ENCODE measurements at places on chromosomes 5 and 9.

DNA sequence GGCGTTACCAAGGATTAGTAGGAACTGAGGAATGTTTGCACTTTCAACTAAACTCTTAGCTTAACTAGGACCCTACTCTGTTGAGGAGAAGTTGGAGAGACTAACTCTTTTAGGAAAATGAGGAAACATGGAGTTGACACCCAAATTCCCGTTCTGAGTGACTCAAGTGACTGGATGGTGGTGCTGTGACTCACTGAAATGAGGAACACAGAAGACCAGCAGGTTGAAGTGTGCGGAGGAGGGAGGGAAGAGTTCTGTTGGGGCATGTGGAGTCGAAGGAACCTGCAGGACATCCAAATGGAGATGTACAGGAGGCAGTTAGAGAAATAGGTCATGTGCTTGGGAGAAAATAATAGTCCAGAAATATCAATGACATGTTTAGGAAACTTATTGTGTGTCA is 8.2 kb downstream of the HEXB start:
- no peak for DNase-seq

DNA sequence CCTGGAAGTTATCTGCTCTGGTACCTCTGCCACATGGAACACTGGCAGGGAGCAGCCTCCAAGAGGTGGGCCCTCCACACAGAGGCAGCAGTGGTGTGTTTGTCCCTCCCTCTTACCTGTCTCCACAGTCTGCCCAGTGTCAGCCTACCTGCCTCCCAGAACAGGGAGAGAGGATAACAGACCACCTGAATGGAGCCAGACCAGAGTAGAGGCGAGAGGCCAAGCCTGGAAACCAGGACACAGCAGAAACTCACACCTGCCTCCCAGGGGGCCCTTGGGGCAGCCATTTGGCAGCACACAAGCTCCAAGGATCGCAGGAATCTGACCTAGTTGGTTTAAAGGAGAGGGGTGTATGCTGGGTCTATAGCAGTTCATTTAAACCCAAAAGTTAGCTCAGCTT is 100.2 kb upstream of the ZNF366 start:
- no peak for DNase-seq

DNA sequence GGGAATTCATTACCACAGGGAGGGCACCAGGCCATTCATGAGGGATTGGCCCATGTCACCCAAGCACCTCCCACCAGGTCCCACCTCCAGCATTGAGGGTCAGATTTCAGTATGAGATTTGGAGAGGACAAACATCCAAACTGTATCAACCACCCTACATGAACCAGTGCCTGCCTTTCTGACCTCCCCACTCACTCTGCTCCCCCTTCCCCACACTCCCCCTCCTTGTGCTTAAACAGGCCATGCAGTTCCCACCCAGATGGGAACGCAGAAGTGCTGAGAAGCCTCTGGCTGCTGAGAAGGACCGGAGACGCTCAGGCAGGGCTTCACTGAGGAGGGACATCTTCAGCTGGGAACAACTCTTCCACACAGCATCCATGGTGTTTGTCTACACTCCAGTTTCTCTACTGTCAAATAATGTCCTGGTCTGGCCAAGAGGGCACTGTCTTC is 30.0 kb upstream of the ADAMTS2 start:
- DNase-seq = no peak

DNA sequence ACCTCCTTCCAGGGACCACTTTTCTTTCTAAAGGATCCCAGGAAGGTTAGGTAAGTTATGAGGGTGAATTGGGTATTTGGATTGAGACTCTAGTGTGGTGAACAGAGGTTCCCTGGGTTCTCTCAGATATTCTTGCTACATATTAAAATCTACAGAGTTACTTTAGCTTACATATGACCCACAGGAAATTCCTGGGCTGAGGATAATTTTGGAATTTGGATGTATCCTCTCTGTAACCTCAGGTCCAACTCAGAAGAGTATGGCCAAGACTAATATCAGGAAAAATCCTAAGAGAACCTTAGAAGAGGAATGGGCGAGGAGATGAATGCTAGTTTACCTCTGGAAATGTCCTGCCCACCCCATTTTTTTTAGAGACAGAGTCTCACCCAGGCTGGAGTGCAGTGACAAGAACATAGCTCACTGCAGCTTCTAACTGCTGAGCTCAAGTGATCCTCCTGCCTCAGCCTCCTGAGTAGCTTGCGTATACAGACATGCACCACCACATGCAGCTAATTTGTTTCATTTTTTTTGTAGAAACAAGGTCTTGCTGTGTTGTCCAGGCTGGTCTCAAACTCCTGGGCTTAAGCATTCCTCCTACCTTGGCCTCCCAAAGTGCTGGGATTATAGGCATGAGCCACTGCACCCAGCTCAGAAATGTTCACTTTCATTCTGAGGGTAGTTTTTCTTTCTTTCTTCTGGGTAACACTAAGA is 196.4 kb downstream of the ARHGEF28 start:
- DNase-seq = no peak

- no peak for DNase-seq
These were observed 3.3 kb upstream of the MAN1B1 start for GRCh38 chr9:137083394-137084004.

- no peak for DNase-seq
These were observed 245.6 kb upstream of the RAI14 start for GRCh38 chr5:34410411-34411139.

GRCh38 chr9:37899041-37899440 is 4.9 kb downstream of the SLC25A51 start:
- DNase-seq = no peak

DNA sequence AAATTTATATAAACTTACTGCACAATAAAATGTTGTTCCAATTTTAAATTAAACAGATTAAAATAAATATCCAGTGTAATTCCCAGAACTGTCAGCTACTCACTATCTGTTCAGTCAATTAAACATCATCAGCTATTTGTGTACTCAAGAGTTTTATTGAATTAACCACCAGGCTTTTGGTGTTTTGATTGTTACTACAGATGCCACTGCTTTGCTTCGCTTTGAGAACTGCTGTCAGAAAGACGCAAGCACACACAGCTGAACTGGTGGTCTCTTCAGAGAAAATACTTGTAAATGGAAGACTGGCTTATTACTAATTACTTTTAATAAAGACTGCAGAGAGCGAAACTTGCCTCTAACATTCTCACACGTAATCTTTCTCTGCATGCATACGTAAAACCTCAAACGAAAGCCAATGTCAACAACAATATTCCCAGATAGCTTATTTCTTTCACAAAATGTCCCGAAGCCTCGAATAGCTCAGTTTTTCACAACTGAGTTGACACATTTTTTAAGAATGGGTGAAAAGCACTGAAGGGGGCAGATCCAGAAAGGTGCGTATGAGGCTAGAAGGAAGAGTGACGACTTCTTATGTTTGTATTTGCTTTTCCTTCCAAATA is 259.6 kb upstream of the RPS23 start:
- DNase-seq = no peak

GRCh38 chr5:6632324-6632887 is 438 bp downstream of the NSUN2 start:
- no peak for DNase-seq

DNA sequence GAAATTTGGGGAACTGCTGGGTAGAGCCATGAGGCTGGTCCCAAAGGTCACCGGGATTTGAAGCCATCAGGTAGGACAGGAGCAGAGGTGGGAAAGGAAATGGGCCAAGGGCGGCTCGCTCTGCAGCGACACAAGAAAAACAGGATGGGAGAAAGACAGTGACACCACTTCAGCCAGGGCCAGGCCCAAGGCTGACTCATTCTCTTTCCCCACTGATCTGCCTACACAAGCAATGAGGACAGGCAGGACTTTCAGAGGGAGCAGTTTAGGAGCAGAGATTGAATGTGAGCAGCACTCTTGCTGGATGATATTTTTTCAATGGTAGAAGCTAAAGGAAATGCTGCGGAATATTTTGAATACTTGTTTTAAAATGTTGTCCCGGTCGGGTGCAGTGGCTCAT is 3.5 kb downstream of the RUFY1 start:
- DNase-seq = no peak

- no peak for DNase-seq
These were observed 53.8 kb downstream of the NFIB start for GRCh38 chr9:14260101-14260500.

DNA sequence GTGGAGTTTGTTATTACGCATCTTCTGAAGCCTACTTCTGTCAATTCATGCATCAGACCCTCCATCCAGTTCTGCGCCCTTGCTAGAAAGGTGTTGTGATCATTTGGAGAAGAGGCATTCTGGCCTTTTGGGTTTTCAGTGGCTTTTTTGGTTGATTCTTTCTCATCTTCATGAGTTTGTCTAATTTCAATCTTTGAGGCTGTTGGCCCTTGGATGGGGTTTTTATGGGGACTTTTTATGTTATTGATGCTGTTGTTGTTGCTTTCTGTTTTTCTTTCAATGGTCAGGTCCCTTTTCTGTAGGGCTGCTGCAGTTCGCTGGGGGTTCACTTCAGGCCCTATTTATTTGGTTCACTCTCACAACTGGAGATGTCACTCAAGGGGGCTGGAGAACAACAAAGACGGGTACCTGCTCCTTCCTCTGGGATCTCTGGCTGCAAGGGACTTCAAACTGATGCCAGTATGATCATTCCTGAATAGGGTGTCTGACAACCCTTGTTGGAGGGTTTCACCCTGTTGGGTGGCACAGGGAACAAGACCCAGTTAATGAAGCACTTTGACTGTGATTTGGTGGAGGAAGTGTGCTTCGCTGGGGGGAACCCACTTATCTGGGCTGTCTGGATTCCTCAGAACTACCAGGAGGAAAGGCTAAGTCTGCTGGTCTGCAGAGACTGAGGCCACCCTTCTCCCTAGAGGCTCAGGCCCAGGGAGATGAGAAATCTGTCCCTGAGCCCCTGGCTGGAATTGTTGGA is 226.7 kb upstream of the PTGER4 start:
- DNase-seq = no peak

GRCh38 chr5:54311176-54311677 is 854 bp upstream of the ARL15 start:
- no peak for DNase-seq

DNA sequence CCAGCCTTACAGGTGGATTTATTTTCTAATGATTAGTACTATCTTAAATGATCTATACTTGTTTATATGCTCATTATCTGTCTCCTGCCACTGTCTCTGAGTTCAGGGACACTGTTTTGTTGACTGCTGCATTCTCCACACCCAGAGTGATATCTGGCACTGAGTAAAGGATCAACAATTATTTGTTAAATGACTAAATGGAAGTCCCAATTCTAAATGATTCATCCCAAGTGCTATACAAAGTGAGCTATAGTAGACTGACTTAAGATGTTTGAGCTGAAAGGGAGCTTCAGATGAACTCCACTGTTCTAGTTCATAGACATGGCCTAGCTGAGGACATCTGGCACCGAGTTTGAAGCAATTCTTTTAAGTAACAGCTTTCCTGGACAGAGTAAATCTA is 40.5 kb downstream of the ITGA2 start:
- DNase-seq = no peak

DNA sequence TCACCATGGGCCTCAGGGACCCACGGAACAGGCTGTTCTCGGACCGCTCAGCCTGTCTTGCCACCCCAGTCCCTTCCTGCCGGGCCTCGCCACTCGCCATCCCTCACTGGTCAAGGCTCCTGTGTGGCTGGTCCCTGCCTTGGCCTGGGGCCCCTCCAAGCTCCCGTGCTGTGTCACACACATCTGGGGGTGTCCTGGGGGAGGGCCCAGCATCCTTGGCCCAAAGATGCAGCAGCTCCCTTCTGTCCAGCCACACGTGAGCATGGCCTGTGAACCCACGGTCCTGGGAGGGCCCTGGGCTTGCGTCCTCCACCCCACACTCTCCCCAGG is 425 bp upstream of the EGFL7 start:
- no peak for DNase-seq

GRCh38 chr9:95822583-95823431 is 52.7 kb upstream of the ERCC6L2 start:
- DNase-seq = no peak

DNA sequence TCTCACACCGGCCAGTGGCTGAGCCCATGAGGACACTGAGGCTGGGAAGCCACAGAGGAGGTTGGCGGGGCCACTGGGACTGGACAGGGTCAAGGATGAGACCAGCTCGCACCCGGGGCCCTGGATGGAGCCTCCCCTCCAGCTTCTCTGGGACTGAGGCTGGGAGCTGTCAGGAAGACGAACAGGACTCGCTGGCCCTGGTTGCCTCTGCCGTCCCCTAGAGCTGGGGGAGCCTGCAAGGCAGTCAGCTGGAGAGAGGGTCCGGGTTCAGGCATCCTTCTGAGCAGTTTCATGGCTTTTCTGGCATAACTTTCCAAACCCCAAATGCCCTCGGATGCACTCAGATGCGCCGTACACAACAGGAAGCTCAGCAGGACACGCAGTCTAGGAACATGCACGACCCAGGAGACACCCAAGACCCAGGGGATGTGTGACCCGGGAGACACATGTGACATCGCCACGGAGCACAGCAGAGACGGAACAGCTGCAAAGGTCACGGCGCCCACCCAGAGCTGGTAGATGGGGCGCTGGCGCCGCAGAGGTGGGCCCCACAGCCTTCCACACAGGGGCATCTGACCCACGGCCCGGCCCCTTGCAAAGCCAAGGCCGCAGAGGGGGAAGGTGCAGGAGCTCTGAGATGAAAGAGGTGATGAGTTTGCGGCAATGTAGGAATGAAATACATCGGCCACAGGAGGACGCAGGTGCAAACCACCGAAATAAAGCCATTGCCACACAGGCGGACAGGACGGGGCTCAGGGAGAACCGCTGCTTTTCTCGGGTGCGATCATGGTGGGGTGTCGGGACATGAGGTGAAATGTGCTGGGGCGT is 17.1 kb downstream of the TPPP start:
- no peak for DNase-seq

GRCh38 chr5:158194561-158194976 is 335.6 kb upstream of the CLINT1 start:
- no peak for DNase-seq

DNA sequence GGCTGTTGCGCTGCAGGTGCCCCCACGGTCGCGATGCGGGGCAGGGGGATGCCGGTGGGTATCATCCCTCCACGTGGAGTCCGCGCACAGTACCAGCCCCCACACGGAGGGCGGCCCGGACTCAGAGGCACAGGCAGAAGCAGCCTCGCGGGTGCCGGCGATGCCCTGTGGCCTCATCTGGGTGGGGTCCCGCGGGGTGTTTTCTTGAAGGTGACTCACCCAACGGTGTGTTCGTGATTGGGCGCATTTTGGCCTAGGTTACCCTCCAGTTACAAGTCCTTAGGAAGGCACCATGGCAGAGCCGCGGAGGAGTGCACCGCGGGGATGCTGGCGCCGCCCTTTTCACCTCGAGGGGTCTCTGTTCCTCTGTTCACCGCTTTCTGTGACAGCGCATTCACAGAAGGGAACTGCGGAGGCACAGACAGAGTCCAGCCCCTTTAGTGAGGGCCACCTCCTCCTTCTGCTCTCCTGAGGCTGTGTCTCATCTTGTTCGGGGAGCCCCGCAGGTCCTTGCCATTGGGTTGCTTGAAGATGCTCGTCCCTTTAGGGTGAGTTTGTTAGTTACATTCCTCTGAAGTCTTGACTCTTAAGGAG is 21.6 kb upstream of the EXOC3 start:
- no peak for DNase-seq

All from NCI-H1092 (cell line).